Stimulated activated CD8-positive, alpha-beta memory T cell treated with anti-CD3 and anti-CD28 coated beads, Interleukin-12 subunit alpha, Interleukin-12 subunit beta, amount 100 ng/mL, for 4 hours (primary cell): ENCODE measurements at places on chromosomes 5 and 9.

DNA sequence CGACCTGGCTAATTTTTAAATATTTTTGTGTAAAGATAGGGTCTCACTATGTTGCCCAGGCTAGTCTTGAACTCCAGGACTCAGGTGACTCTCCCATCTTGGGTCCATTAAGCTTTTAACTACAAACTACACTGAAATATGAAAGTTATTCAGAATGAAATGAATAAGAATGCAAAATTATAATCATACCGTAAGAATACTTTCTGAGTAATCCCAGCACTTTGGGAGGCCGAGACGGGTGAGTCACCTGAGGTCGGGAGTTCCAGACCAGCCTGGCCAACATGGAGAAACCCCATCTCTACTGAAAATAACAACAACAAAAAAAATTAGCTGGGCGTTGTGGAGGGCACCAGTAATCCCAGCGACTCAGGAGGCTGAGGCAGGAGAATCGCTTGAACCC lies 1.1 kb upstream of the ORM1 start:
- DNase-seq: no peak

DNA sequence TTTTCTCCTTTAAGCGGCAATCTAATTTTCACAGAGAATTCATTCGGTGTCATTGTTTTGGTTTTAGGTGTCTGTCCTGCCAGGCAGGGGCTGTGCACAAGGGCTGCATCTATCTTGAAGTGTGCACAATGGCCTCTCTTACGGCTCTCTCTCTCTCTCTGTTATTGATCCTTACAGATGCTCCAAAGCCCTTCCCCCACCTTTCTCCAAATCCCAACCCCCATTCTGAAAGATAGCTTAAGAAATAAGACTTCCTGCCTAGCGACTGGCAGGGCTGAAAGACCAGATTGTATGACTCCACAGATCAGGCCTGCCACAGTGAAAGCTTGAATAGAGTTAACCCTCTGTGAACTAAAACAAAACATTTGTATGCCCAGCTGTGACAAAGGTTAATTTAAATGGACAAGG lies 86.5 kb upstream of the NR5A1 start:
- DNase-seq: no peak

- DNase-seq: no peak
Observed at GRCh38 chr5:157540707-157541446, 34.7 kb downstream of the ADAM19 start.

- no peak for DNase-seq
Observed at GRCh38 chr9:37374892-37375291, 47.6 kb upstream of the GRHPR start.

GRCh38 chr9:83047839-83048775 lies 14.8 kb downstream of the RASEF start:
- no peak for DNase-seq
